Panc1 (cell line): ENCODE measurements at places on chromosomes 5 and 9.

GRCh38 chr5:119131530-119132304, 60.8 kb downstream of the DMXL1 start:
- DNase-seq = no peak

DNA sequence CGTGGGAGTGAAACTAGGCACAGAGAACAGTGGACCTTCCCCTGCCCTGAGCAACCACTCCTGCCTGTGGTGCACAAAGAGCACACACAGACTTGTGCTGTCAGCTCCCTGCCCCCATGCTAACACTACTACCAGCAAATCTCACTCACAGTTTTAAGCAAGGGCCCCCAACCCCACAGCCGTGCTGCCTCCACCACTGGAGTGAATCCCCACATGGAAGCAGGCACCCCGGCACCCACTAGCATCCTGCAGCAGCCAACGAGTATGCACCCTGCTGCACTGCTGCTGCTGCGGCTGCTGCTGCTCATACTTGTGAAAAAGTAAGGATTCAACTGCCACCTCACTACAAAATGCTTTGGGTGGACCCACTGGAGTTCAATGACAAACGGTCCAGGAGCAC, 435.5 kb downstream of the SLCO4C1 start:
- DNase-seq = no peak

DNA sequence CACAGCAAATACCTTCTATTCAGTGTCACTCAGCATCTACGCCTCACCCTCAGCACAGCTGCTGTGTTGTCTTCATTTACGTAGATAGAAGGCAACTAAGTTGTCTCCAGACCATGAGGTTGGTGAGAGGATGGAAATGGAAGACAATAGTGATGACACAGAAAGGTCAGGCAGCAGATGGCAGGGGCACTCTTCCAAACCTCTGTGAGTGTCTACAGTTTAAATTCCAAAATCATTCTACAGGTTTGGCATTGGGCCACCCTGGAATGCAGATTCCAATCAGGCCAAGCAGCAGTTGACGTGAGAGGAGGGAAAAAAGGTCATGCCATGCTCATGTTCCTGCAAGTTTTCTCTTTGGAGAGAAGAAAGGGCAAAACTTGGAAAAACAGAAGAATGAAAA, 68.7 kb upstream of the ADAMTSL1 start:
- no peak for DNase-seq

GRCh38 chr5:72487177-72487576, 20.0 kb downstream of the ZNF366 start:
- no peak for DNase-seq

DNA sequence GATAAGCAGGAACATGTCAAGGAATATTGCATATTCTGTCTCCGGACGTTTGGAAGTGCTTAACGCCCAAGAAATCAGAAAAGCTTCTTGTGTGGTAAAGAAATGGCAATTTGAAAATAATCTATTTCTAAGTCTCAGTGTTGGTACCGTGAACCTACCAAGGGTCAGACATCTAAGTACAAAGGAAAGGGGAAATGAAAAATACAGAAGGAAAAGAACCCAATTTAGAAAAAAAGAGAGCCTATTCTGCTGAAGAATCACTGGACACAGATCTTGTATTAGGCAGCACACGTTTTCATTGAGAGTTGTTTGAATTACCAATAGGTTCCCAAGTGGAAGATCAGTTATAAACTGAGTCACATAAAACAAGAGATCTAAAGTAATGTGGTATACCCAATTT, 46.9 kb upstream of the CEP78 start:
- DNase-seq = no peak

- no peak for DNase-seq
Observed at GRCh38 chr5:125584140-125584520, 837.7 kb upstream of the ZNF608 start.

- DNase-seq = no peak
Observed at GRCh38 chr9:72575666-72576065, 54.3 kb downstream of the TMC1 start.

GRCh38 chr9:1332156-1332555, 282.0 kb downstream of the DMRT2 start:
- DNase-seq = no peak

GRCh38 chr9:124258607-124259157, 933 bp downstream of the NEK6 start:
- no peak for DNase-seq

- DNase-seq = no peak
Observed at GRCh38 chr9:8391132-8391531, 591.6 kb upstream of the DMAC1 start.

- no peak for DNase-seq
Observed at GRCh38 chr9:79709743-79710674, 138.2 kb downstream of the TLE4 start.
